ENCODE measurements at places on chromosomes 3 and 15. TPM values are rescaled to one million over a fixed set of nuclear protein-coding genes. Genes with fewer than 3 reads are reported as not detected.
A peak's percentile ranks its signal among the peaks of the same experiment; 100 is the strongest.

UCN2 gene
- 0.54 TPM for total RNA-seq

ATP13A4 gene
- total RNA-seq: not detected

APOD gene
- total RNA-seq: not detected

DNA sequence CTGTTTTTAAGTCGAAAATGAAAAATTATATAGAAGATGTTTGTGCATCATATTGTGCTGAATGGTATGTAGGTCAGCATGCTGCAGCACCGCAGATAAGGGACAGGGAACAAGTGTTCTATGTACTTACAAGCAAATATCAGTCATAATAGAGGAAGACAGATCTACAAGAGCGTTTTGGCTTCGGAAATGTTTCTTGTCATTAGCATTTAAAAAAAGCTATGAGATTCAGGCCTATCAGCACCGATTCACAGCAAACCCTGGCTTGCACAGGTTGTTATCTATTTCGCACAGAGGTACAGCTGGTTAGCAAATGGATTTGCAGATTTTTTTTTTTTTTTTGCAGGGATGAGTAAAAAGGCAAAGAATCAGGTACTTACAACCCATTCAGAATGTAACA lies 204.2 kb upstream of the TBC1D5 start:
- no peak for DNase-seq

- peak; percentile 11 for DNase-seq
Observed at GRCh38 chr3:182979103-182979673, 1.1 kb downstream of the DCUN1D1 start.

DNA sequence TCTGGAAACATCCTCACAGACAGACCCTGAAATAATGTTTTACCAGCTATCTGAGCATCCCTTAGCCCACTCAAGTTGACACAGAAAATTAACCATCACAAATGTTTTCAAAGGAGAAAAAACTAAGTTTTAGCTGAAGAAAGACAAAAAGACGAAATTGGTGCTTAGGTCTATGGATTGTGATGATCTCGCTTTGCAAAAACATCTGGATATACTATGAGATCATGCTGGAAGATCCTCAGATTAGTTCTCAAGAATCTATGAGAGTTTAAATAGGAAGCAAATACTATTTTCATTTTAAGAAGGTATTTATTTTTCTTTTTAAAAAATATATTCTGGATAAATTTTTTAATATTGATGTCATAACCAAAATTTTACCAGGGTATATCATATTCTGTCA lies 42.6 kb upstream of the MBNL1 start:
- DNase-seq: peak; percentile 28
